ENCODE measurements at places on chromosomes 2 and 18.
A peak's percentile ranks its signal among the peaks of the same experiment; 100 is the strongest.

- DNase-seq: no peak
Observed at GRCh38 chr2:108912629-108912902, 76.5 kb downstream of the EDAR start.

DNA sequence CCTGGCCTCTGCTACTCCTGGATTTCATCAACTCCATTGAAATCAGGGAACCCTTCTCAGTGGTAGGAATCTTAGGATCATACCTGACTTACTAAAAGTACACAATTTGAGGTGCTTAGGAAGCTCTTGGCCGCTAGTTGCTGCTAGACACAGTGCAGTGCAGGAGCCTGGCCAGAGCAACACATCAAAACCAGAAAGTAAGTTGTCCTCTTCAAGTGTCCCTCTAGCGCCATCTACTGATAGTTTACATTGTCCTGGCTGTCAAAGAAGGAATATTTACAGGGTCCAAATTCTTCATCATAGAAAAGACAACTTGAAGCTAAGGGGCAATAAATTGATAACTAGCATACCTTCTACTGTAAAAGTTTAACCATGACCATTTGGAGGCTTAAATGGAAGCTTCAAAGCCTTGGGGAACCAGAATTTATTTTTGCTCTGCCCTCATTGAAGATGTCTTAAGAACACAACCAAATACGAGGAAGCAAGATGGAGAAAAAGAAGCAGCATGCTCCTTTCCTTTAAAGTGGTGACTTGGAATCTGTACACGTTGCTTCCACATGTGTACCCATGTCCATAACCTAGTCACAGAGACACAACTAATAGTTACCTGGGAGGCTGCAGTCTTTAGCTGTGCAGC, 889.1 kb upstream of the GCFC2 start:
- DNase-seq: peak; percentile 75

GRCh38 chr2:181138816-181139215, 158.4 kb downstream of the UBE2E3 start:
- DNase-seq: no peak

- no peak for DNase-seq
Observed at GRCh38 chr2:202172439-202173211, 65.8 kb downstream of the SUMO1 start.

- no peak for DNase-seq
Observed at GRCh38 chr2:171547720-171548119, 25.4 kb downstream of the CYBRD1 start.

- no peak for DNase-seq
Observed at GRCh38 chr2:231807020-231807419, 20.8 kb downstream of the COPS7B start.

- no peak for DNase-seq
Observed at GRCh38 chr2:73089270-73090030, 17.9 kb upstream of the SFXN5 start.

DNA sequence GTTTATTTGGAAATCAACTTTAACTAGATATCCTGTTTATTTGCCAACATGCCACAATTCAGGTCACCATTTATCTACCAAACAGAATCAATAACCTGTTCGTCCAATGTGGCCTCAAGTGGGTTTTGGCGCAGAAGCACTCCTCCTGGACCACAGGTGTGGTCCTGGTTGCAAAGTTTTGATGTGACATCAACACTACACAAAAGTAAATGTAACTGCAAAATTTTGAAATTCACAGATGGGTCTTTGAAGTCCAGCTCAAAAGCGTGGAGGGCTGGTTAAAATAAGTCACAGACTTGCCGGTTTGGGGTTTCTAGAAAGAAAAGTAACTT, 474 bp upstream of the GCA start:
- no peak for DNase-seq

GRCh38 chr18:6281874-6282273, 132.8 kb downstream of the L3MBTL4 start:
- no peak for DNase-seq

GRCh38 chr2:142130111-142131009, 456 bp downstream of the LRP1B start:
- DNase-seq: peak; percentile 25

DNA sequence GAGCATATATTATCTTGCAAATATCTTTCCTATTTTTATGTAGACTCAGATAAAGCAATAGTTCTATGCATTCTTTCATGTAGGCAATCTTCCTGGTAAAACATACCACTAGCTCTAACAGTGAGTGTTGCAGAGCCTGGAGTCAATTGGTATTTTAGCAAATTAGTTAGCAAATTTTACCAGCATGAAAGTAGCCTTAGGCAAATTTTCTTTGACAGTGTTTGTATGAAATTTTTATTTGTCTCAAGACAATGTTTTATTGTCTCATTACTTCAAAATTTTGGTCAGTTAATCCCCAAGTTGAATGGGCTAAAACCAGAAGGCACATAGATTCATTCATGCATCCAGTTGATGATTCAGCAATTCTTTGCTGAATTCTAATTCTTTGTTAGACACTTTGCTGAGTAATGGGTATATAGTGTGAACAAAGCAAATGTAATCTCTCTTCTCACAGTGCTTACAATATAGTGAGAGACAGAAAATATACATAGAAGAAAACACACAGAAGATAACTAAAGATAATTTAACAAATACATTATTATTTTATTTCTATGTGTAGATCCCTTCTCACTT, 27.1 kb downstream of the SLC38A11 start:
- no peak for DNase-seq

All from NCI-H1092 (cell line).